ENCODE measurements at places on chromosomes 1 and 21.

DNA sequence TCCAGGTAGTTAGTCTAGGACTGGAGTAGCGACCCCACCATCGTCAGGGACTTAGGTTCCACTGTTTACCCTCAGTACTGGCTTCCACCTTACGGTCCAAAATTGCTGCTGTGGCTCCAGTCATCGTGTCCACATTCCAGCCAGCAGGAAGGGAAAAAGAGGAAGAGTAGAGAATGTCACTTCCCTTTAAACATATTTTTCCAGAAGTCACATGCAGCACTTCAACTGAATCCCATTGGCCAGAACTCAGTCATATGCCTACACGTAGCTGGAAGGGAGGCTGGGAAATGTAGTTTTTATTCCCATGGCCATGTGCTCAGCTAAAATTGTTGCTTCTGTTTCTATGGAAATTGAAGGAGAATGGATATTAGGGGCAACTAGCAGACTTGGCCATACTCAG is 84.1 kb upstream of the SELENON start:
- no peak for DNase-seq

GRCh38 chr21:42025376-42026081 is 15.4 kb upstream of the ZBTB21 start:
- DNase-seq: no peak

DNA sequence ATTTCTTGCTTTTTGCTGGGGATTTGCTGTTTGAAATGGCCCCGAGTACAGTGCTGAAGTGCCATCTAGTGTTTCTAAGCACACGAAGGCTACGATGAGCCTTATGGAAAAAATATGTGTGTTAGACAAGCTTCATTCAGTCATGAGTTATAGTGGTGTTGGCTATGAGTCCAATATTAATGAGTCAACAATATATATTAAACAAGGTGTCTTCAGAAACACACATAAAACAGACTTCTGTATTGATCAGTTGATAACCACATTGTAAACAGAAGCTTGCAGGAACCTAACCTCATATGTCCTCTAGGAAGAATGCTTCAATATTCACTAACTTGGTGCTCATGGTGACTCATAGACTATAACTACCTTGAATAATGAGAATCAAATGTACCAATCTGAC is 1.7 kb upstream of the GJB5 start:
- DNase-seq: no peak

DNA sequence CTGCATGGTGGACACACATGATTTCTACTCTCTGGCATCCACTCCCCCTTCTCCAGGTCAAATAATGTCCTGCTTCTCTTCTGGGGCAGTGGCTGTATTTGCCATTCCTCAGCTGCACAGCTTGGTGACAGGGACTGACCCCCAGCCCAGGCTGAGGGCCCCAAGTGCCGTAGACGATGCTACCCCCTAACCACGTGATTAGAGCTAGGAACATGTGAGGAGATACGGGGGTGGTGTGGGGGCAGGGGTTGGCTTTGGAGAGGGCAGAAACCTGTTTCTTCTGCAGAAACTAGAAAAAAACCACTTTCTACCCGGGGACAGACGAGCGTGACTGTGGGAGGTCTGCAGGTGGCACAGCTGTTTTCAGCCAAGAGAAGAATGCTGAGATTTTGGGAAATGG is 192.4 kb downstream of the SIPA1L2 start:
- DNase-seq: no peak

DNA sequence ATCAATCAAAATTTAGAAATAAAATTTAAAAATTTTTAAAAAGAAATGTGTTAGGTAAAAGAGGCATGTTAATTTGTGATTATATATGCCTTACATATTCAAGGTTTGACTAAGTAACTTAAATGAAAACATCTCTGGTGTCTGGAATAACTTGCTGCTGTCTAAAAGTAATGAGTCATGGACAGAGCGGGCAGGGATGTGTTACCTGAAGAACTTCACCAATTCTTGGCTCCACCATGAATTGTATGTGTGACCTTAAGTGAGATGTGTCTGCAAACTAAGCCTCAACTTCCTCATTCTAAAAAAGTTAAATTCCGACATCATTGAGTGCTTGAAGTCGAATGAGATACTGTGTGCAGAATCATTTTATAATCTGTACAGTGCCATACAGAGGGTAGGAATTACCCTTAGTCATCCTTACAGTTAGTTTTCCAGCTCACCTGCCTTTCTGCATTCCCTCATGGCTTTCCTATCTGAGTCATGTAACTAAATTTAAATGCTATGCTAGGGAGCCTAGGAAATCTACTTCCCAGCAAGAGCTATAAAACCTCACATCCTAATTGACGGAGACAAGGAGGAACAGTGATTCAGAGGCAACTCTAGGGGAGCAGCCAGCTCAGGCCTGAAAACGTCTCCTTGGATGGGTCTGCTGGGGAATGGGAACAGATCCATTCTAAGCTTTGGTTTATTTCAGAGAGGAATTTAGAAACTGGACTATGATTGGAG is 100.7 kb upstream of the TSPAN2 start:
- no peak for DNase-seq

DNA sequence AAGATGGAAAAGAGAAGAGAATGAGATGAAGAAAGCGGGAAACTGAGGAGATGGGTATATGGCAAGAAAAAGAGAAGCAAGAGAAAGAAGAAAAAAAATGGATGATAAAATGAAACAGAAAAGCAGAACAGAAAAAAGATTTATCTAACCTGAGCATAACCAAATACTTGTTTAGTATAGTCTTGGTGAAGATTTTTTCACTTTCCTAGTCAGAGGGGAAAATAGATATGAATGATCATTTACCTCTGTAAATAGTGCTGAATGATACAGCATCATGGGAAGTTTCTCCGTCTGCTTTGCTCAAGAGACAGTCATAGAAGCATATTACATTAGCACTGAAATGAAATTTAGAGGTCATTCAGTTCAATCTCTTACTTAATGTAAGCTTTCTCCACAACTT is 36.1 kb upstream of the PLPPR4 start:
- no peak for DNase-seq

DNA sequence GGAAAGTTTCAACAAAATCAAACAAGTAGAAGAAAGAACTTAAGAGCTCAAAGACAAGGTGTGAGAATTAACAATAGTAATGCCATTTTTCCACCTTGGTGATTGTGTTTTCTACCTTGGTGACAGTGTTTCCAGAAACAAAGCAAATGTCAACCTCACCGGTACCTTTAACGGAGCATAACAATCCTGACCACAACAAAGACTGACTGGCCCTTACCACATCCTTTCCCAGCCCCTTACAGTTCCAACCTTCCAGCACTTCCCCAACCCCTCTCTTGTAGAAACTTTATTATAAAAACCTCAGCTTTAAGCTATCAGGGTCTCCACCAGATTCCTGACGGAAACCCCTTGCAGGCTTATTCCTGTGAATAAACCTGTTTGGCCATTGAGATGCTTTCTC is 16.7 kb downstream of the STYXL2 start:
- DNase-seq: no peak

DNA sequence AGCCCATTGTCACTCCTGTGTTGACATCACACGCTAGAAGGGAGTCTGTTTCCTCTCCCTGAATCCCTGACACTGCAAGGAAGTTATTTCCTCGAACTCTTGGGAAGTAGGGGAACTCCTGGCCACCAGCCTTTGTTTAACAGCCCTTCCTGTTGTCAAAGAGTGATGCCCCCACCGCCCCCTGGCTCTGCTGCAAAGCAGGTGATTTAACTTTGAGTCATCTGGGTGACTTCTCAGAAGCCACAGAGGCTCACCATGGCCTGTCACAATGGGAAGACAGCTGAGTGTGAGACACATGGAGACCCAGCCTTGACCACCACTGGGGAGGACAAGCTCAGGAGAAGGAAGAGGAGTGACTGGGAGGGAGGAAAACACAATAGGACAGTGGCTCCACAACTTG is 182.8 kb downstream of the PSMG1 start:
- no peak for DNase-seq

GRCh38 chr1:54359393-54360162 is 46.6 kb downstream of the SSBP3 start:
- no peak for DNase-seq

- no peak for DNase-seq
Measured at GRCh38 chr21:29237110-29238052, 61.3 kb upstream of the BACH1 start.

DNA sequence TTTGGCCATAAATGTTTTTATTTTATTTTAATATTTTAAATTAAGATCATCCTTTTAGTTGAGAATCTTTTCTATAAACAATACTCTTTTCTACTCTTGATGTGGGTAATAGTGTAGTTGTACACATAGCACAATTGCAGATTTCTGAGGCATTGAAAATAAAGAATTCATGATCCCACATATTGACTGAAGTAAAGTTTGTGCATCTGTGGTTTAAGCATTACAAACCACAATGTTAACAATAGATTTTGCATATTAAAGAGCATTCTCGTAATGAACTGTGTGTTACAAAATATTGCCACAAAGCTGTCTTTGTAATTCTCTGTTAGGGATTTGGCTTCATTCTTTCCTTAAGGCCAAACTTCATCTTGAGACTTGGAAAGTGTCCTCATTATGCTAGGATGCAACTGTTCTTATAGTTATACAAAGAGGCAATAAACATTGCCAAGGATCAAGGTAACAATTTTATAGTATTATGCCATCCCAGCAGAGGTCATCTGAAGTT is 256.8 kb downstream of the OLFM3 start:
- DNase-seq: no peak

DNA sequence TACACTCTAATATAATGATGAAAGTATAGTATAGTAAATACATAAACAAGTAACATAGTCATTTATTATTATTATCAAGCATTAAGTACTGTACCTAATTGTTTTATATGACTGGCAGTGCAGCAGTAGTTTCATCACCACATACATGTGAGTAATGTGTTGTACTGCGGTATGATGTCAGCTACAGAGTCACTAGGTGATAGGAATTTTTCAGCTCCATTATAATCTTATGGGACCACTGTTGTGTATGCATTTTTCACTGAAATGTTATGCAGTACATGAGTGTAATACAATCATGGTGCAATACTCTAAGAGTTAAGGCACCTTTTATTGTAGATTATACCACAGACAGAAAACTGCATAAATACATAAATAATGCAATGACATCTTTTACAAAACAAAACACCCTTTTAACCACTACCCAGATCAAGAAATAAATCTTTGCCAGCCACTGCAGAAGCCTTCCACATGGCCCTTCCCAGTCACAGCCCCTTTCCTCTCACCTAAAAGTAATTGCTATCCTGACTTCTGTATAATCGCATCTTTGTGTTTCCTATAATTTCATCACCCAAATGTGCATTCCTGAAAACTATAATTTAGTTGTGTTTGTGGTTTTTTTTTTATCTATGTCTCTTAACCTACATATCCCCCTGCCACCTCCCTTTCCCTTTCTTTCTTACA is 16.3 kb downstream of the ABCD3 start:
- no peak for DNase-seq

- no peak for DNase-seq
Measured at GRCh38 chr1:119745034-119745433, 23.7 kb downstream of the HMGCS2 start.

- DNase-seq: no peak
Measured at GRCh38 chr1:103461161-103462105, 64.1 kb upstream of the RNPC3 start.

- DNase-seq: no peak
Measured at GRCh38 chr1:242467556-242468145, 56.8 kb downstream of the PLD5 start.

DNA sequence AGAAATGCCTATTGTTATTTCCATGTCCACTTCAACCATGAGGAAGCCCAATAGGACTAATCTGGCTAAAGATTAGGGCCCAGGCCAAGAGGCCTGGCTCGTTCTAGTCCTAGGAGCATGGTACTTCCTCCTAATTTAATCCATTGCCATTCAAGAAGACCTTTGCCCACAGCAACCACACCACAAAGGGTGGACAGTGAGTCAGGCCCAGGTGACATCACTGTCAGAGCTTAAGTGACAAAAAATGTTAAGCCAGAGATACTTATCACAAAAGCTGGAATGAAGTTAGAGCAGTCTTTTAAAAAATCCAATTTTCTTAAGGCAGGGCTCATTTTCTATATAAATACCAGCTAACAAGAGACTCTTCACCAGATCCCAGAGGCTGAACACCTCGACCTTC is at the start of gene SPRR3:
Gene SPRR3, plus strand, starts transcription at position 368 of the 400 bp plus-strand sequence. CDS start 1,272 bp downstream, outside the sequence.
- no peak for DNase-seq

DNA sequence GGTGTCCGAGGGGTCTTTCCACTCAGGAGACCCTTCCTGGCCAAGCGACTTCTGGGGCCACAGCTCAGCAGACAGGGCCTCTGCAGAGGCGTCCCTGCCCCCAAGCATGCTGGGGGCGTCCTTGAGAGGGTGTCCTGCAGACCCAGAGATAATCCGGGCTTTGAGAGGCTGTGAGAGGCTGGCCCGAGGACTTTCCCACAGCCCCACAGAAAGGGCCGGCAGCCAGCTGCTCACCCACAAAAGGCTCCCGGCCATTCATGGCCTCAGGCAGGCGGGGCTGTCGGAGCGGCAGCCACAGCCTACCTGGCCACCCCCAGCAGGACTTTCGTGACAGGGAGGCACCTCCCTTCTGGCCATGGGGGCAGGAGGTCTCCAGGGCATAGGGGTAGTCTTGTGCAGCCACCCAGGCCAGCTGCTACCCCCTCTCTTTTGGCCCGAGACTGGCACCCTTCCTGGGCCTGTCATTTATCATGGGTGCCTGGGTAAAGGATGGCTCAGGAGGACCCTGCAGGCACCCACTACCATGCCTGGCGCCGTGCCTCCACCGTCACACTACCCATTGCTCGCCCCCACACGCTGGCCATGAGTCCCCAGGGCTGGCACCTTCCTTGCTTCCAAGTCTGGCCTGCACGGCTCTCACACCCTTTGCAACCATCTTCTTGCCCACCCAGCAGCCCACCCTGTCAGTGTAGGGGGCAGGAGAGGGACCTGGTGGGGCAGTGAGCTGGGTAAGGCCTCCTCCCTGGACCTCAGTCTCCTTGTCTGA is 11.1 kb upstream of the TNFRSF14 start:
- DNase-seq: no peak

DNA sequence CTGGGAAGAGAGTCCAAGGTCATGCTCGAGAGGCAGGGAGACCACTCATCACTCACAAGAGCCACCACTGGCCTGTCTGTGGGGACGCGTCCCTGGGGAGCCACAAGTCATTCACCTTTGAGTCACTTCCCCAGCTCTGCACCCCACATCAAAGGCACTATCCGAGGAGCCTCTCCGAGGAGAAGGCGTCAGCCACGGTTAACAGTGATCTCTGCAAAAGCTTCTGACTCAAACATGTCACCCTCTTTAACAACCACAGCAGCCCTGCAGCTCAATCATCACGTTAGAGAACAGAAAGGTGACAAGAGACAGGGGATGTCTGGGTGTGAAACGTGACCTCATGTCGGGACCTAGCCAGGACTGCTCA is 9.0 kb downstream of the LRRC47 start:
- DNase-seq: no peak

GRCh38 chr1:157798211-157798610 is 21.3 kb upstream of the FCRL2 start:
- DNase-seq: no peak

GRCh38 chr21:25281134-25281533 is 326.1 kb downstream of the MRPL39 start:
- no peak for DNase-seq

All from left forelimb (tissue), 1 donor.